CD4-positive, CD25-positive, alpha-beta regulatory T cell (primary cell): ENCODE measurements at places on chromosomes 6 and 20. TPM values are rescaled to one million over a fixed set of nuclear protein-coding genes. Genes with fewer than 3 reads are reported as not detected.

DNA sequence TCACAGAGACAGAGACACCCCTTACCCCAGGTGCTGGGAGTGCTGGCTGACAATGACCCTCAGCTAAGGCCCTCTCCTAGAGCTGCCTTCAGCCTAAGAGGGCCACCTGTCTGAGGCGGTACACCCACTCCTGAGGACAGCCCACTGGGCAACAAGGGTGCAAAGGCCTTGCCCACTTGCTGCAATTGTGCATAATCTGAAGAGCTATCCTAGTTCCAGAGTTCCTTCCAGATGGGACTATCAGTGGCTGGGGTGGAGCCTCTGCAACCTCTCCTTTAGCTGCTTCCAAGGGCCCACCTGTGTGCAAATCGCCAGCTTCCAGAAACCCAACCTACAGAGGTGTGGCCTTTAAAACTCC, 87.5 kb downstream of the PREX1 start:
- no peak for DNase-seq
- H3K36me3 ChIP-seq = peaks cover 91% of the 10 kb centered on the region
- H3K27me3 ChIP-seq = no peaks in the 10 kb centered on the region
- H3K4me1 ChIP-seq = peaks cover 34% of the 10 kb centered on the region

GRCh38 chr20:15138548-15139126, 801.2 kb upstream of the FLRT3 start:
- H3K36me3 ChIP-seq = no peaks in the 10 kb centered on the region
- no peaks in the 10 kb centered on the region for H3K4me1 ChIP-seq
- H3K27ac ChIP-seq = no peak overlapping the region
- H3K4me3 ChIP-seq = no peak overlapping the region
- no peaks in the 10 kb centered on the region for H3K27me3 ChIP-seq
- no peak for DNase-seq

DNA sequence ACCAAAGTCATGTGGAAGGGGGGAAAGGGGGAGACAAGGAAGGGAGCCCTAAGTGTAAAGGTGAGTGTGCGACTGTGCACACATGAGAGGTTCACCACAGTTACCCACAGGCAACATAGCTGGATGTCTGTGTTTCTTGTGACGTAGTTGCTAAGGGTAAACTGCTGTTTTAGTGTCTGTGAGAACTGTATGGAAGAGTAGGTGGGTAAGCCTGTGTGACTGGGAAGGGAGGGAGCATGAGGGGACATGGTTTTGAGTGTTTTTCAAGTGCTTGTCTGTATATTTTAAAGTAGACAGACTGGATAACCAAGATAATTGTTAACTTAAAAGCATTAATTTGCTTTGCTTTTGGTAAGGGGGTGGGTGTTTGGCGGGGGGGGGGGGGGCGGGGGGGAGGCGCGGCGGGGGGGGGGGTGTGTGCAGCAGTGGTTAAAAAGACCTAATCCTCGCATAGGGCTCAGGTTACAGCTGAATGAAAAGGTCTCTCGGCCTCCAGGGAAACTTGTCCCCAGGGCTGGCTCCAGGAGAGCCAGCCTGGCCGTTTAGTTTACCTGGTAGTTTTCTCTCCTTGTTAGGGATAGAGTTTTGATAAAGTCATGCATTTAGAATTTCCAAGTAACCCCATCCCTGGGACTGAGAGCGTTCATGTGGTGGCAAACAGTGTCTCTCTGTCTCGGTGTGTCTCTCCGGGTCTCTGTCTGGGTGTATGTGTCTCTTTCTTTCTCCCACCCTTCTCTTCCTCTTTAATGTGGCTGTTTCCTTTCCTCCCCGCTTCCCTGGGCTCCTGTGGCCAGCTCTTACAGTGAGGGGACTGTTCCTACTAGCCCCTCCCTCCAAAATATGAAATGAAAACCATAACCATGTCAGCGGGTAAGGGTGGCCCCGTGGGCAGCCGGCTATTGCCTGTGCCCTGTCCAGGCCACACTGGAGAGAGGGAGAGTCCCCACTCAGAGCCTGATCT, 3.4 kb downstream of the SCUBE3 start:
- DNase-seq = no peak
- H3K4me3 ChIP-seq = no peak overlapping the region
- H3K4me1 ChIP-seq = peaks cover 11% of the 10 kb centered on the region
- no peaks in the 10 kb centered on the region for H3K36me3 ChIP-seq

GRCh38 chr6:159152782-159153181, 16.4 kb upstream of the FNDC1 start:
- H3K27me3 ChIP-seq = peaks cover 21% of the 10 kb centered on the region
- H3K36me3 ChIP-seq = no peaks in the 10 kb centered on the region
- H3K27ac ChIP-seq = no peak overlapping the region
- no peak overlapping the region for H3K4me3 ChIP-seq
- DNase-seq = no peak

- no peak for DNase-seq
- no peaks in the 10 kb centered on the region for H3K27me3 ChIP-seq
- no peak overlapping the region for H3K27ac ChIP-seq
Measured at GRCh38 chr6:138896104-138896756, 91.8 kb downstream of the REPS1 start.

GRCh38 chr6:13711324-13711732, 307 bp downstream of the RANBP9 start:
- H3K36me3 ChIP-seq = no peaks in the 10 kb centered on the region
- DNase-seq = peak; percentile 80
- H3K4me3 ChIP-seq = no peak overlapping the region
- H3K4me1 ChIP-seq = peaks cover 25% of the 10 kb centered on the region
- peak overlapping the region; percentile 69 for H3K27ac ChIP-seq
- no peaks in the 10 kb centered on the region for H3K27me3 ChIP-seq

- H3K27me3 ChIP-seq = no peaks in the 10 kb centered on the region
- H3K4me3 ChIP-seq = no peak overlapping the region
- no peak overlapping the region for H3K27ac ChIP-seq
- H3K4me1 ChIP-seq = no peaks in the 10 kb centered on the region
Measured at GRCh38 chr20:41275301-41275731, 42.2 kb downstream of the ZHX3 start.

DNA sequence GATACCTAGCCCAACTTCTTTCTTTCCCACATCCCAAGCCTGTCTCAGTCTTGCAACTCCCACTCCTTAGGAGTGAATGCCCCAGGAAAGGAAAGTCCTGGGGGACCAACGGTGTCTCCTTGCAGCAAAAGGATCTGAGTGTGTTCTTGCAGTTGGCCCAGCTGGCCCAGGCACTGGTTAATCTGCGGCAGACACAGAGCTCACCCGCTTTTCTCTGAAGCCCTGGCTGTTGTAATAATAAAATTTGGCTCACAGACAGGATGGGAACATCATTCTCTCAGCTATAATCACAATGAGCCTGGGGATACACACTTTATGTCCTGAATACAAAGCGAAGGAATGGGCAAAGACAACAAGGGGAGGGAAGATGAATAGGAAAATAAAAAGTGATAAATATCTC, 287.0 kb upstream of the PRND start:
- H3K36me3 ChIP-seq = no peaks in the 10 kb centered on the region
- no peaks in the 10 kb centered on the region for H3K27me3 ChIP-seq
- H3K4me1 ChIP-seq = no peaks in the 10 kb centered on the region
- no peak for DNase-seq
- H3K4me3 ChIP-seq = no peak overlapping the region

GRCh38 chr20:58869662-58870227, 17.2 kb downstream of the GNAS start:
- no peaks in the 10 kb centered on the region for H3K27me3 ChIP-seq
- H3K4me3 ChIP-seq = no peak overlapping the region
- H3K4me1 ChIP-seq = no peaks in the 10 kb centered on the region
- no peaks in the 10 kb centered on the region for H3K36me3 ChIP-seq

DNA sequence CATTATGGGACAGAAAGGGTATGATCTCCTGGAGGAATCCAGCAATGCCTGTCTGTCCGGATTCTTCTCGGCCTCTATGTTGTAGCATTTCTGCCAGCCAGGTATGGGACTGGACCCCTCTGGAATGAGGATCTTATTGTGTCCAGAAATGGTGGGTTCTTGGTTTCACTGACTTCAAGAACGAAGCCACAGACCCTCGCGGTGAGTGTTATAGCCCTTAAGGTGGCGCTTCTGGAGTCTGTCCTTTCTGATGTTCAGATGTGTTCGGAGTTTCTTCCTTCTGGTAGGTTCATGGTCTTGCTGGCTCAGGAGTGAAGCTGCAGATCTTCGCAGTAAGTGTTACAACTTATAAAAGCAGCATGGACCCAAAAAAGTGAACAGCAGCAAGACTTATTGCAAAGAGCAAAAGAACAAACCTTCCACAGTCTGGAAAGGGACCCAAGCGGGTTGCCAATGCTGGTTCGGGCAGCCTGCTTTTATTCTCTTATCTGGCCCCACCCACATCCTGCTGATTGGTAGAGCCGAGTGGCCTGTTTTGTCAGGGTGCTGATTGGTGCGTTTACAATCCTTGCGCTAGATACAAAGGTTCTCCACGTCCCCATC, 62.3 kb upstream of the IER3 start:
- H3K27me3 ChIP-seq = no peaks in the 10 kb centered on the region
- H3K4me1 ChIP-seq = peaks cover 19% of the 10 kb centered on the region
- H3K36me3 ChIP-seq = no peaks in the 10 kb centered on the region
- no peak overlapping the region for H3K27ac ChIP-seq

DNA sequence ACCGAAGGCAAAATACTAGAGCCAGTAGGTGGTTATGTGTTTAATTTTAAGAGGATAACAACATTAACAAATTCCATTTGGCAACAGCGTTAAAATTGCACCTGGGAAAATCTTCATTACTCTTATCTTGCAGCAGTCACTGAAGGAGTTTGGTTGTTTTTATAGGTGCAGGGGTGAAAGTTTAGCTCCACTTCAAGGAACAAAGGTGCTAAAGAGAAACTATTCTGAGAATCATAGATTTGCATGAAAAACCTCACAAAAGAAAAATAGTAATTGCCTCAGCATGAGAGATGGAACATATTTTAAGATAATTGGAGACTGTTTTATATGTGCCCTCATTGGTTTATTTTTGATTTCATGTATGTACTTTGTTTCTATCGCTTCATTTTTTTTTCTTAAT, 444.4 kb downstream of the UTRN start:
- peaks cover 34% of the 10 kb centered on the region for H3K36me3 ChIP-seq
- no peaks in the 10 kb centered on the region for H3K27me3 ChIP-seq
- H3K27ac ChIP-seq = no peak overlapping the region
- DNase-seq = no peak

DNA sequence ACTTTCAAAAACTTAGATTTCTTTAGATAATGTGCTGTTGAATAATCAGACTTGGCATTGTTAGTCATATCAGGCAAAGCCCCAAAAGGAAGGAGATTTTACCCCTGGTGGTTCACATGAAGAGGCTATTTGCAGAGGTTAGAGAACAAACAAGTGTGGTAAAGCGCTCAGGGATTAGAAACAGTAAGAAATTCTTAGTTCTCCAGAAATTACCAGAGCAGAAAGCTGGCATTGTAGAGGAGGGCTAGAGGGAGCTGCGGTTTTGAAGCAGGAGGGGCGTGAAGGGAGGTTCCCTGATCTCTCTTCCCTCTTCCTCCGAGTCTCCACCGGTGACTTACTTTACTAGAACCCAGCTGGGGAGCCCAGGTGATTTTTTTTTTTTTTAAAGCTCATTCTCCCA, 10.2 kb downstream of the MYO6 start:
- H3K27me3 ChIP-seq = peaks cover 4% of the 10 kb centered on the region
- no peak overlapping the region for H3K4me3 ChIP-seq
- no peak for DNase-seq
- H3K27ac ChIP-seq = no peak overlapping the region

DNA sequence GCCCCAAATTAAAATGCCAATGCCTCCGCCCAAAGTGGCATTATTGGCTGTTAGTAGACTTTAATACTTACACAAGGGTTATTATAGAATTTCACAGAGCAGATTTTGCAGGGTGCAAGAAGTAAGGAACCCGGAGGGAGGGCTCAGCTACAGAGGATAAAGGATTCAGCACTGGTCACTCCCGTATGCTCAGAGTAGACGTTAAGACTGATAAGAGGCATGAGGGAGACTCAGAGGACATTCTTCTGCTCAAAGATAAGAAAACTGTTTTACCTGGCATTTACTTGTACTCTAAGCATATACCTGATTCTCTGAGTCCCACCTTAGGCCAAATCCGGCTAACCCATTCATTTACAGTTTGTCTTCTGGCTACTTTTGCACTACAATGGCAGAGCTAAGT, 36.5 kb upstream of the OVOL2 start:
- no peak for DNase-seq
- no peaks in the 10 kb centered on the region for H3K27me3 ChIP-seq
- no peak overlapping the region for H3K4me3 ChIP-seq
- H3K4me1 ChIP-seq = no peaks in the 10 kb centered on the region

- H3K36me3 ChIP-seq = no peaks in the 10 kb centered on the region
- H3K27ac ChIP-seq = no peak overlapping the region
- no peak for DNase-seq
- peaks cover 6% of the 10 kb centered on the region for H3K27me3 ChIP-seq
- no peaks in the 10 kb centered on the region for H3K4me1 ChIP-seq
- H3K4me3 ChIP-seq = no peak overlapping the region
Measured at GRCh38 chr20:37567671-37568588, 40.3 kb upstream of the BLCAP start.

- DNase-seq = no peak
- H3K27me3 ChIP-seq = no peaks in the 10 kb centered on the region
- no peak overlapping the region for H3K4me3 ChIP-seq
- H3K36me3 ChIP-seq = no peaks in the 10 kb centered on the region
- H3K4me1 ChIP-seq = no peaks in the 10 kb centered on the region
Measured at GRCh38 chr6:72712910-72713309, 91.0 kb downstream of the KCNQ5 start.

GRCh38 chr6:137883400-137884148, 16.5 kb downstream of the TNFAIP3 start:
- H3K27ac ChIP-seq = peak overlapping the region; percentile 97
- peaks cover 52% of the 10 kb centered on the region for H3K4me1 ChIP-seq
- H3K27me3 ChIP-seq = no peaks in the 10 kb centered on the region
- H3K4me3 ChIP-seq = peak overlapping the region; percentile 18
- peaks cover 43% of the 10 kb centered on the region for H3K36me3 ChIP-seq

DNA sequence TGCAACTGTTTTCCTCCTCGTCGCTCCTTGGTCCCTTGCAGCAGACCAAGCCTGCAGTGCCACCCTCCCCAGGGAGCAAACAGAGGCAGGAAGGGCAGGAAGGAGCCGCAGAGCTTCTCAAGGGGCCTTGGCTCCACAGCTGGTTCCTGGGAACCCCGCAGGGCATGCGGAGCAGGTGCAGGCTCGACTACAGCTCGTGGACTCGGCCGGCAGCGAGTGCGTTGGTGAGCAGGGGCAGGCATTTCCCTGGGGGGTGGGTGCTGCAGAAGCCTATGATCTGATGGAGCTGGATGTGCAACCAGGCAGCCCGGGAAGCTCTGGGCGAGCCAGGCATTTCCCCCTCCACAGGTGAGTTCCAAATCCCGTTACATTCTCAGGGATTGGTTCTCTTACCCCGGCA, 37.1 kb downstream of the FRMD1 start:
- H3K4me3 ChIP-seq = no peak overlapping the region
- H3K27me3 ChIP-seq = no peaks in the 10 kb centered on the region
- no peak for DNase-seq
- H3K27ac ChIP-seq = no peak overlapping the region

TMEM170B gene
- 0.27 TPM for total RNA-seq

ZNF334 gene
- total RNA-seq = 0.25 TPM

EEF1A1 gene
- 10,044 TPM for total RNA-seq

ROMO1 gene
- total RNA-seq = 48.8 TPM

MCCD1 gene
- not detected for total RNA-seq

KIF25 gene
- not detected for total RNA-seq

DEF6 gene
- total RNA-seq = 247 TPM

RFX6 gene
- total RNA-seq = not detected

GGTLC1 gene
- not detected for total RNA-seq

BPI gene
- total RNA-seq = not detected
